ENCODE measurements at places on chromosomes 2 and 18.

GRCh38 chr18:13217971-13218367 lies 591 bp upstream of the LDLRAD4 start:
- no peak for DNase-seq

GRCh38 chr2:53641290-53641689 lies 126.3 kb upstream of the CHAC2 start:
- DNase-seq = no peak

GRCh38 chr2:33366473-33366872 lies 110.0 kb upstream of the RASGRP3 start:
- no peak for DNase-seq

DNA sequence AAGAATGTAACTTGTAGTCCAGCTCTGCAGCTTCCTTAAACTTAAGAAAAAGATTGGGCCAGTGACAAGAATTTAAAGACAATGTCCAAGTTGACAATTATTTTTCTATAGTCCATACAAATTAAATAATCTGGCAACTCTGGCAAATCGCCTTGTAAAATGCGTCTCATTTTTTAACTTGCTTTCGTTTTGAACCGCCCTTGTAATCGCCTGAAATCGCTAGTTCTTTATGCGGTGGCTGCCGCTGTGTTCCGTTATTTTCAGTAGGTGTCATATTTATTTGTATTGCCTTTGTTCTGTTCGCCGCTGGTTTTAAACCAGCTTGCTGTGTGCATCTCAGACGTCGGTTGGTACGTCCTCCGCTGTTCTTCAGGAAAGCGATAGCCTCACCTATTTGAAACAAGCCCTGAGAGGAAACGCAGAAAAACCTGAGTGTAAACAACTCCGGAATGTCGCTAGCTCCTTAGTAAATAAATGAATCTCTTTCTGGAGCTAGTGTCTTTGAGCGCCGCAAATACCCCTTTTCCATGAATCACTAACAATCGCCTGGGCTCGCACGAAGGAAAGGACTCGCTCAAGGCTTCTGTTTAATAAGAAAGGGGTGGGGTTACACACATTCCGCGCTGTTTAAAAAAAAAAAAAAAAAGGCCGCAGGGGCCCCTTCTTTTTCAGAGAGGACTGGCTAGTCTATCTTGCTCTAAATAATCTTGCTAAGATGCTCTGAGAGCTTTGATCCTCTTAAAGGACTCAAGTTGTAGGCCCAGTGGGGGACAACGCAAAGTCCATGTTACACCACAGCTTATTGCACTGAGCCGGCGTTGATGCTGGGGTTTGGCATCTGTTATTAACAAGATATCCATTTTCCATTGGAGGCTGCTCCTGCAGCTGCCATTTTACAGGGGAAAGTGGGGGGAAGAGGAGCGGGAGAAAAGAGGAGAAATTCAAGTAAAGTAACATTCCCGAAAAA lies 3.0 kb downstream of the HOXD8 start:
- no peak for DNase-seq

GRCh38 chr18:13635046-13635445 lies 91.3 kb downstream of the FAM210A start:
- DNase-seq = no peak

DNA sequence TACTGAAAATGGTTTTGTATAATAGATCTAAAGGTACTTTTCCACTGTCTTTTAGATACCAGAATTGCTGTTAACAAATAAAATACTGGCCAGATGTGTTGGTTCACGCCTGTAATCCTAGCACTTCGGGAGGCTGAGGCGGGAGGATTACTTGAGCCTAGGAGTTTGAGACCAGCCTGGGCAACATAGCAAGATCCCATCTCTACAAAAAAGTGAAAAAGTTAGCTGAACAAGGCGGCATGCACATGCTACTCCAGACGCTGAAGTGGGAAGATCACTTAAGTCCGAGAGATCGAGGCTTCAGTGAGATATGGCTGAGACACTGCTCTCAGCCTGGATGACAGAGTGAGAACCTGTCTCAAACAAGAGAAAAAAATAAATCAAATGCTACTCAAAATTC lies 2.8 kb downstream of the HNMT start:
- DNase-seq = no peak

DNA sequence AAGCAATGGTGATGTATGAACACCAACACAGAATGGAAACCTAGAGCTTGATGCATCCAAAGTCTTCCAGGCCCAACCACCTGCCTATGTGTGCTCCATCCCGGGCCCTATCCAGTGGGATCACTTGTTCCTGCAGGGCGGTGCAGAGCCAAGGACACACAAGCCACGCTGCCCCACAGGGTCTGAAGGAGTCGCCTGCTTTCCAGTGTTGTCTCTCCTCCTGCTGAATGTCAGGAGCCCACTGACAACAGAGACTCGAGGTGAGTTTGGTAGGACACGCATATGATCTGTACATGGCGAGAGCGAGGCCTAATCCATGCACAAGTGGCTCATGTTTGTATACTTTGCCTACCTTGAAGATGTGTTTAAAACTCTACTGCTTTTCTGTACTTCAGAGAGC lies 70.9 kb upstream of the FHL2 start:
- no peak for DNase-seq

DNA sequence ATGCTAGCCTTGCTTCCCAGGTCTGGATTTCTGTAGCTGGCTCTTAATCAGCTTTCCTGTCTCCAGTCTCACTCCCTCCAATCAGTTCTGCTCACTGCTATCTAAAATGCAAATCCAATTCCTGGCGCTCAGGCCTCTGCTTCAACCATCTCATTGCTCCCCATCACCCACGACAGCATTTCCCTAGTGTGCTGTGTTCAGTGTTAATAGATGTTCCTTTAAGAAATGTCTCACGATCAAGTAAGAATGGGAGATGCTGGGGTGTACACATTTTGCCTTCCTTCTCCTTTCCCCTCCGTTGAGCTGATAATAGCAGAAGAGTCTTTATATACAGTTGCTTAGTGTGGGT lies 1.6 kb upstream of the PUM2 start:
- DNase-seq = peak; percentile 29

GRCh38 chr2:53422979-53423378 lies 344.6 kb upstream of the CHAC2 start:
- peak; percentile 63 for DNase-seq

- no peak for DNase-seq
Observed at GRCh38 chr2:163554864-163555263, 180.9 kb downstream of the FIGN start.

GRCh38 chr2:121974897-121975661 lies 219.6 kb downstream of the TSN start:
- DNase-seq = peak; percentile 86

DNA sequence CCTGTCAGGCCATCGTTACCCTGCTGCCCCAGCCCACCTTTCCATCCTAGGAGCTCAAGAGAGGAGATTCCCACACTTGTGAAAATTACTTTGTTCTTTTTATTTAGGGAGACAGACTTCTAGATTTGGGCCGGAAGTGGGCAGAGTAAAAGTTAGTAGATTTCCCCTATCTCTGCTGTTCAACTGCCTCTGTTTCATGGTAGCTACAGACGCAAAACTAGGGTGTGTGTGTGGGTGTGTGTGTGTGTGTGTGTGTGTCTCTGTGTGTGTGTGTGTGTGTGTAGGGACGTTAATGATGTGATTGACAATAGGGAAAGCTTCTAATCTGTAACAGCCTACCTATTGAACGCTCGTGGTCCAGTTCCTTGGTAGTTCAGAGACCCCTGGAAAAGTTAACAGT lies 438 bp downstream of the PSMA8 start:
- DNase-seq = no peak

GRCh38 chr2:220887271-220887870 lies 684.7 kb downstream of the EPHA4 start:
- DNase-seq = no peak

- DNase-seq = no peak
Observed at GRCh38 chr2:56522605-56523089, 338.9 kb downstream of the CCDC85A start.

- DNase-seq = no peak
Observed at GRCh38 chr2:147068071-147068470, 776.8 kb upstream of the ACVR2A start.

- no peak for DNase-seq
Observed at GRCh38 chr18:25853691-25854433, 236.6 kb downstream of the SS18 start.

DNA sequence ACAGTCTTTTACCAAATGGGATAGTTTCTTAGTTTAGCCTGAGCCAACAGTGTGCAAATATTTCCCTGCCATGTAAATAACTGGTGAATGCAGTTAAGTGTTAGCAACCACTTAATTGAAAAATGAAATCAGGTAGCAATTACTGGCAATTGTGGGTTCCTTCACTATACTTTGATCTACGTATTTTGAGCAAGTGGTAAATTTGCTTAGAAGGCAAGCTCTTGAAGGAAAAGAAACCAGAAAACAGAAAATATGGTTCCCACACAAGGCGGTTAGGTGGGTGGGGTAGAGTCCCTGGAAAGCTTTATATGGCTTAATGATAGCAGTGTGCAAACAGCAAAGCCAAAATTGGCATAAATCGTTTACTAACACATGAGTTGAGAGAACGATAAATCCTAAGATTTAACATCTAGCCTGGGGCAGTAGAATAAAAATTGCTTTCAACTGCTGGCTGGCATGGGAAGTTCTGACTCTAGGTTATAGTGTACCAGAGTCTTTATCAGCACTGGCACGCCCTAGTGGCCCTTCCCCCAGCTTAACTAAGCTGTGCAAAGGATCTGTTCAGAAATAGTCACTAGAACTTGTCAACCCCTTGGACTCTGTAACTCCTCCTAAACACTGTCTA lies 17.0 kb downstream of the SLC9A2 start:
- DNase-seq = no peak

DNA sequence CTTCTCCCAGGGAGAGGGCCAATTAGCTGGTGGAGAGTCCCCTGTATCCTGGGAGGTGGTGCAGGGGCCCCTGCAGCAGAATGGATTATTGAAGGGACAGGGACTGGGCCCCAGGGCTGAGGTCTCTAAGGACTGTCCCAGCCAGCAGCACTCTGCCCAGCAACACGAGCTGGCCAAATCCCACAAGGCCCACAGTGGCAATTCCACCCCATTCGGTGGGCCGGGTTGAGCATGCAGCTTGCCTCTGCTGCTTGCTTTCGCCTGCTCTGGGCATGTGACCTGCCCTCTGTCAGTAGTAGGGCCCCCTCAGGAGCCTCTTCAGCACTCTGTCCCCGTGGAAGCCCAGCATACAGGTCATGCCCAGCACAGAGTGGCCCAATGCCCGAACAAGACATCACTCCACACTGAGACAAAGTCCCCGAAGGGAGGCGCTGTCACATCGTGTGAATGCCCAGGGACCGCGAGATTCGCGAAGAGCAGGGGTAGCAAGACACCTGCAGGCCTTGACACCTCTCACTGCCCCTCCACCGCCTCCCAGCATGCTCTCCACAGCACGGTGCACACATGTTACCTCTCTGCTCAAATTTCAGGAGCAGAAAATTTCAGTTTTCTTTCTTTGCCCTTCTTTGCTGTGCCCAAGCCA lies 65.4 kb downstream of the CRACDL start:
- no peak for DNase-seq
